Vagina (tissue), 2 donors: ENCODE measurements at places on chromosomes 13 and 19.
A peak's percentile ranks its signal among the peaks of the same experiment; 100 is the strongest.

GRCh38 chr13:26465514-26465913, 92.0 kb upstream of the WASF3 start:
- DNase-seq: peak; percentile 95

GRCh38 chr13:26719356-26719945, 41.1 kb downstream of the GPR12 start:
- DNase-seq: no peak

- no peak for DNase-seq
Observed at GRCh38 chr13:44934724-44935123, 54.5 kb downstream of the NUFIP1 start.

DNA sequence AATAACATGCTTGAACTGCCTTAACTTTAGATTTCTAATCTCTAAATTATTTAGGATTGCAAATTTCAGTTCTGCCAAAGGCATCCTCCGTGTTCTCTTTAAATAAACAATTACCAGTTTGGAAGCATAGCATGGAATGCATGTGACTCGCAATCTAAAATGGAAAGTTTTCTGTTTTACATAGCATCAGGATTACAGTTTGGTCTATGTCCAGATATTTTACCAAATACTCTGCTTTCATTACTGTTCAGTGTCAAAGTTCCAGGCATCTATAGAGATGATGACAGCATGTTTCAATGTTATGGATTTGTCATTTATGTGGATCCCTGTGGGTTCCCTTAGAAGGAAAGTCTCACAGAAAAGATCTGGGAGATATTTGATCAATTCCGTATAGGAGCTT, 16.8 kb downstream of the FLT1 start:
- DNase-seq: no peak

- no peak for DNase-seq
Observed at GRCh38 chr13:41352935-41353840, 42.1 kb downstream of the NAA16 start.

GRCh38 chr19:52910648-52911047, 12.6 kb downstream of the ZNF888 start:
- no peak for DNase-seq

DNA sequence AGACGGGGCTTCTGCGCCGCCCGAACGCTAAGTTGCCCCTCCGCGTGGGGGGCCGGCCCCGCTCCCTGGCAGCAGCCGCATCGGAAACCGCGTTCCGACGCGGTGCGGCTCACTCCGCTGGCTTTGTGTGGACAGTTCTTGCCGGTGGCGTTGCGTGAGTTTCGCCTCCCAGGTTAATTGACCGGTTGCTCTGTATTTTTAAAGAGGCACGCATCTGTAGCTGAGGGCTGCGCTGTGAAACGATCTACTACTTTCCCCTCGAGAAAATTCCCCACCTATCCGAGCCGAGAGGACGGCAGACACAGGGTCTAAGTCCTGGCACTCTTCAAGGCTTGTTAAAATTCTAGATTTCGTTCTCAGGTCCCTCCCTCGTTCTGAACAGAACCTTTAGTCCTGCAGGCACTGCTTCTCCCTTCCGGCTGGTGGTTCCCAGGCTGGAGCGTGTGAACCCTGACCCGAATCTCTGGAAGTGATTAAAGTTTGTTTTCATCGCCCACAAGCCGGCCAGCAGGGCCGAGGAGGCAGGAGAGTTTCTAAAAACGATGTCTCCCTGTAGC, 933 bp downstream of the ARHGEF7 start:
- no peak for DNase-seq
